ENCODE measurements at places on chromosomes 2 and 18.

GRCh38 chr2:153105829-153106578, 372.6 kb downstream of the RPRM start:
- DNase-seq: no peak

DNA sequence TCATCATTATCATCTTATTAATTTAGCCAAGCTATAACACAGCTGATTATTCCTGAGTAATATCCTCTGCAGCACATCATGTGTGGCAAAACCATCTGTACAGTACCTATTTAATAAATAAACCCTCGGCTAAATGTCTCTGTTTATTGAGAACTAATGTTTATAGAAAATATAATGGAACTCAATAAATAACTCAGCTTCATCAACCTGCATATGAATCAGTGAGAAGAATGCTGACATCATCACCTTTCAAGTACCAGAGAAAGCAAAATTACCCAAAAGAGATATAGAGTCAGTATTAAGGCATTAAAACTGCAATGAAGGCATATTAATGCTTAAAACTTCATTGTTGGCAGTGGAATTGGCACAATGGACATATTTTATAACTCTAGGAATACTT, 558.3 kb downstream of the PLCL1 start:
- DNase-seq: peak; percentile 61

DNA sequence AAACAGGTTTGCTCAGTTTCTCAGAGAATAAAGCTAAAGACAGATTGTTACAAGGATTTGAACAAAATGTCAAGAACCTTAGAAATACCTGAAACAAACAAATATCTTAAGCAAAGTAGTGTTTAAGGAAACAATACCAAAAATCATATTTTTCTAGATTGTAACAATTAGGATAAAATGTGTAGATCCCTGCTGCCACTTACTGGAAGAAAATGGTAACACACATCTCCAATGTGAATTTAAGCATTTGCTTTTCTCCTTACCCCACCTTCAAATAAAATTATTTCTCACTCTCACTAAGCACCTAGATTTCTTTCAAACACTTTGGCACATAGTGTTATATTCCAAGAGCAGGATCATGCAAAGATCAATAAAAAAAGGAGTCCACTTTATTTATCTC, 34.9 kb downstream of the SUCLG1 start:
- DNase-seq: peak; percentile 33

DNA sequence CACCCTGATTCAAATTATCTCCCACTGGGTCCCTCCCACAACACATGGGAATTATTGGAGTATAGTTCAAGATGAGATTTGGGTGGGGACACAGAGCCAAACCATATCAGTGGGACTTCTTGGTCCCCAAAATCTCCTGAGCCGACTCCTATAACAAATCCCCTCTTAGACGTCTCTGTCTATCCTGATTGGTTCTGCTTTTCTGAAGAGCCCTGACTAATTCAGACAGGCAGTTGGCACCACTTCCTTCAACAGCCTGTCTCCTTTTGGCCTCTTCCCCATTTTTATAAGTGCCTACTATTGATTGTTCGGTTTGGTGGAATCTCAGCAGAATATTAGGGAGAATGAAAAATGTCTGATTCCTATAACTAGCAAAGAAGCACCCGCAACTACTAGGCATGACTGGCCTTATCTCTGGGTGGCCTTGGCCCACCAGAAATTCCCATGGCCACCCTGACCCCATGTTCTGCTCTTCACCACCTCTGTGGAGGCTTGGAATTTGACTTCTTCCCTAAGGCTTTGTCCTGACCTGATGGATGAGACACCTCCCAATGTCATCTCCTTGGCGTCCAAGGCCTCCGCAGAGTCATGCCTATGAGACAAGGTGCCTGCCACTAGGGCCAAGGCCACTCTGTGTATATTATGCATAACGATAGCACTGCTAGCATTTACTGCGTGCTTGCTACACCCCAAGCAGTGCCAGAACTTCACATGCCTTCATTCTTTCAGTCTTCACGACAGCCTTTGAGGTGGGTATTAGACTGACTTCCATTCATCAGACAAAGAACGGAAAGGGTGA, 218.9 kb upstream of the COPS8 start:
- no peak for DNase-seq

- DNase-seq: no peak
These were observed 46.6 kb downstream of the ICOS start for GRCh38 chr2:203983064-203983715.

GRCh38 chr18:49817947-49818346, 4.6 kb upstream of the ACAA2 start:
- DNase-seq: no peak

DNA sequence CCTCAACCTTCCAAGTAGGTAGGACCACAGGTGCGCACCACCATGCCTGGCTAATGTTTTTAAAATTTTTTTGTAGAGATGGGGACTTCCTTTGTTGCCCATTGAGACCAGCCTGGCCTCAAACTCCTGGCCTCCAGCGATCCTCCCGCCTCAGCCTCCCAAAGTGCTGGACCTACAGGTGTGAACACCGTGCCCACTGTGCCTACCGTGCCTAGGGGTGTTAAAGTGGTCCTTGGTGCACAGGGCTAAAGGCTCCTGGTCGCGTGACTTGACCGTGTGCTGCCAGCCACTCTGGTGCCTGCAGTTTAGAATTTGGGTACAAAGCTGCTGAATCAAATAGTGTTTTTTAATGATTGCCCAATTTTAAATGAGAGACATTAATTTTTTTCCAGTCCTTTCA, 51.0 kb upstream of the KCNG2 start:
- no peak for DNase-seq
